ENCODE measurements at places on chromosomes 1 and 21.

- H3K27ac ChIP-seq, result no peak overlapping the region
- peaks cover 8% of the 10 kb centered on the region for H3K4me1 ChIP-seq
- H3K4me3 ChIP-seq, result no peak overlapping the region
- DNase-seq, result no peak
Measured at GRCh38 chr1:115640384-115640783, 1.4 kb upstream of the VANGL1 start.

GRCh38 chr1:4310396-4310923, 343.9 kb upstream of the AJAP1 start:
- H3K4me1 ChIP-seq, result no peaks in the 10 kb centered on the region
- DNase-seq, result no peak
- H3K27ac ChIP-seq, result no peak overlapping the region
- no peaks in the 10 kb centered on the region for H3K27me3 ChIP-seq
- H3K36me3 ChIP-seq, result no peaks in the 10 kb centered on the region

DNA sequence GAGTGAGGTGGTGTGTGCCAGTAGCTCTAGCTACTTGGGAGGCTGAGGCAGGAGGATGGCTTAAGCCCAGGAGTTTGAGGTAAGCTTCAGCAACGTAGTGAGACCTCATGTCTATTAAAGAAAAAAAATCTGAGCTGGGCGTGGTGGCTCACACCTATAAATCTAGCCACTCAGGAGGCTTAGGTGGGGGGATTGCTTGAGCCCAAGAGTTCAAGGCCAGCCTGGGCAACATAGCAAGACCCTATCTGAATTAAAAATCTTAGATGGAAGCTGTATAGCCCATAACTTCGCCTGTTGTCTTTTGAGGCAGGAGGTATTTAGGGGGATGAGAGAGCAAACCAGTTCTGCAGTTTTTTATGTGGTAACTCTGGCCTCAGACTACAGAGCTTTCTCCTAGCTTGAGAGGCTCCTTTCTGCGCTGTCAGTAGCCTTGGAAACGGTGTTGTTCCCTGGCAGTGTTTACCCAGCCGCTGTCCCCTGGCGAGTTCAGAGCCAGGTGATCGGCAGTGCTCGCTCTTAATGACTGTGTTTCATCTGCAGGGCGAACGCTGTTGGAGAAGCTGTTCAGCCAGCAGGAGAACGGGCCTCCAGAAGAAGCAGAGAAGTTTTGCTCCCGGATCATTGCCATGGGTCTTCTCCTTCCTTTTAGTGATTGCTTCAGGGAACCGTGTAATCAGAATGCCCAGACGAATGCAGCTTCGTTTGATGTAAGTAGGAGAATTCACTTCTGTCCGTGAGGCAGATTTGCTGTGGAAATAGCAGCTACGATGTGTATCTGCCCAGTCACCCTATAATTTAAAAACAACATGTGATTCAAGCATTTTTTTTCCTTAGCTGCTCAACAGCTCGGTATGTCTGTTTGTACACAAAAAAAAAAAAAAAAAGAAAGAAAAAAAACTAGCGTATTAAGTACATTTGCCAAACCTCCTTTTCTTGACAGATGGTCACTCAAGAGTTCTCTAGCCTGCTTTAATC, 31.2 kb downstream of the FMN2 start:
- DNase-seq, result peak; percentile 42
- H3K27ac ChIP-seq, result no peak overlapping the region
- H3K27me3 ChIP-seq, result no peaks in the 10 kb centered on the region

- no peaks in the 10 kb centered on the region for H3K36me3 ChIP-seq
- H3K4me3 ChIP-seq, result no peak overlapping the region
- H3K27me3 ChIP-seq, result no peaks in the 10 kb centered on the region
- no peaks in the 10 kb centered on the region for H3K4me1 ChIP-seq
- DNase-seq, result no peak
- no peak overlapping the region for H3K27ac ChIP-seq
Measured at GRCh38 chr1:202656057-202656456, 54.2 kb downstream of the SYT2 start.

DNA sequence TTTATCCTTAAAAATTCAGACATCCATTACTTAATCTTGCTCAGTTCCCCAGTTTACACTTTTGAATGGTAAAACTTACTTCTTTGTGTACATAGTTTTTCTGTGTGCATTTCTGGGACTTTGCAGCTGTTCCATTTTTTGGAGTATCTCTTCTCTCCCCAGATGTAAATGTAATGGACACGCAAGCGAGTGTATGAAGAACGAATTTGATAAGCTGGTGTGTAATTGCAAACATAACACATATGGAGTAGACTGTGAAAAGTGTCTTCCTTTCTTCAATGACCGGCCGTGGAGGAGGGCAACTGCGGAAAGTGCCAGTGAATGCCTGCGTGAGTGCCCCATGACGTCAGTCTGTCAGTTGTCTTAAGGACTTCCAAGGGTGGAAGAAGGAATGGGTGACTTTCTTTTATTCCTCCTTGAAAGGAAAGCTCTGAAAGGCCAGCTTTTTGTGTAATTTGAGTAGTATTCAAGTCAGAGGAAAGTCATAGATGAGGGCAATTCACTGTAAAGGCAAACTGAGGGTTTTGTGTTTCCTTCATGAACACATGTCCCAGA, 75.7 kb upstream of the LAMC2 start:
- no peak overlapping the region for H3K27ac ChIP-seq
- no peak for DNase-seq
- H3K36me3 ChIP-seq, result no peaks in the 10 kb centered on the region
- no peak overlapping the region for H3K4me3 ChIP-seq

- H3K4me3 ChIP-seq, result no peak overlapping the region
Measured at GRCh38 chr1:146019231-146020057, 2.1 kb downstream of the HJV start.

DNA sequence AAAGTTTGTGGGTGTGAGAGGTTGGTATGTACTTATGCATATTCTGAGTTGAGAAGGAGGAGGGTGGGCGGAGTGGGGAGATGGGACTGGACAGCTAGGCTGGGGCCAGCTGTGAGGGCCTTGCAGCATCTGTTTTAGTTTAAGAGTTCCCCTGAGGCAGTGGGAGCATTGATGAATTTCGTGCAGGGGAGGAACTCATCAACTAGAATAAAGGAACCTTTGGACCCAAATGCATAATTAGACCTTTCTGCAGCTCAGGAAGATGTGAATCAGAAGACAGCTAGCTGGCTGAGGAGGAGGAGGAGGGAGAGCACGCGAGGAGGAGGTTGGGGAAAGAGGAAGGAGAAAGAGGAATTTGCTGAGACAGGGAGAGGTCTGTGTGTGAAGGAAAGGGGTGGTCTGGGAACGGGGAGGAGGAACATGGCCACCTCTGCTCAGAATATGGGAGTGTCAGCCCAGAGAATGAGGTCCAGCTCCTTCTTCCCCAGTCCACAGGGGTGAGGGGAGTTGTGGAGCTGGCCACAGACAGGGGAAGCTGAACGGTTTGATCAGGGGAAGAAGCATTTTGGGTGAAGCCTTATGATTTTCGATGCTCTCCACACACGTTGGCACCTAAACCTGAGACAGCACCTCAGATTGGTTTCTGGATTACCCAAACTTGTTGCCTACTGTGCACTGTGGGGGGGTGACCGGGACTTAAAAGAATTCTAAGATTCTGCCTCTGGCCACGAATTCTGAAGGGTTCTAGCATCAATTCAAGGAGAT, 27.7 kb downstream of the MYOG start:
- H3K4me3 ChIP-seq, result no peak overlapping the region
- no peaks in the 10 kb centered on the region for H3K4me1 ChIP-seq
- no peaks in the 10 kb centered on the region for H3K27me3 ChIP-seq
- no peak for DNase-seq

- no peaks in the 10 kb centered on the region for H3K27me3 ChIP-seq
- H3K36me3 ChIP-seq, result no peaks in the 10 kb centered on the region
- H3K4me1 ChIP-seq, result no peaks in the 10 kb centered on the region
- DNase-seq, result peak; percentile 89
- no peak overlapping the region for H3K27ac ChIP-seq
Measured at GRCh38 chr1:22131875-22132486, 10.9 kb downstream of the WNT4 start.
